ENCODE measurements at places on chromosomes 4 and X.

GRCh38 chrX:39972340-39972739 is 125.4 kb downstream of the BCOR start:
- no peak for DNase-seq

- DNase-seq = no peak
Measured at GRCh38 chrX:149799938-149800337, 18.2 kb downstream of the MAGEA9 start.

DNA sequence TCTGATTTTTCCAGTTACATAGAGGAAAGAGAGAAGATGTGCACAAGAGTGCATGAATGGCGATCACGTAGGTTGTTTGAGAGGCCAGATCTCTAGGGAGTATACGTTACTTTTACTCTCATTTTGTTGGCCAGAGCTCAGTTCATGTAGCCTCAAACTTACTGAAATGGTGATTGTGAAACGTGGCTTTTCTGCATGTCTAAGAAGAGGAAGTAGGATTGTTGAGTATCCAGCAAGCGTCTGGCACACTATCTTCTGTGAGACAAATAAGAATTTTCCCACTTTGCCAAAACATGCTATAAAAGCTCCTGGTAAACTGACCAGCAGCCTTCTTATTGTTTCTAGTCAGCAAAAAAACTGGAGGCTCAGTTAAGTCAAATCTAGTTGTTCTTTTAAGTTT is 264.5 kb upstream of the EMCN start:
- DNase-seq = no peak

GRCh38 chr4:162793004-162793403 is 373.7 kb downstream of the NAF1 start:
- no peak for DNase-seq

DNA sequence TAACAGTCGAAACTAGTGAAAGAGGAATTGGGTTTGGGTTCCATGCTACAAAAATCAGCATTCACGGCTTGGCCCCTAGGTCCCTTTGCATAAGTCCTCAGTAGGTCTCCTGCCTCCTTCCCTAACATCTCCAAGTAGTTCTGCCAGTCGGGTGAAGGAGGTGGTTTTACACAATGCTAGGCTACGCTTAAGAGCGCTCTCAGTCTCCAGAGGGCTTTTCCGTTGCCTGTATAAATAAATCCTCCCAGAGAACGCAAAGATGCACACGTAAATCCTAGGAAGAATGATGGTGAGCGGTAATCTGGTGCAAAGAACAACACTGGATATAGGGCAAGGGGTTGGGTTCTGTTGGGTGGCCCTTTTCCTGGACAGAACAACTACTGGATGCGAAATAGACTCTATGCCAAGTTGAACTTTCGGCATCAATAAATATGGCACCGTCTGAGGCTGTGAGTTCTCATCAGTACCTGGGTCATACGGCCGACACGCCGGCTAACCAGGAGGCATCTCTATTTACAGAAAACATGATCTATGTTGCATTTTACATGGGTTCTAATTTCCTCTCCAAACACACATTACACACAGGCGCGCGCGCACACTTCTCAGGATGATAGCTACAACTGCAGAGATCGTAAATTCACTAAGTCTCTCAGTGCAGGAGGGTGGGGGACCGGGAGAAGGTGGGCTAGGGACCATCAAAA is 1.3 kb downstream of the CAMK2D start:
- DNase-seq = peak; percentile 45

- no peak for DNase-seq
Measured at GRCh38 chr4:154526151-154526550, 24.0 kb downstream of the PLRG1 start.

DNA sequence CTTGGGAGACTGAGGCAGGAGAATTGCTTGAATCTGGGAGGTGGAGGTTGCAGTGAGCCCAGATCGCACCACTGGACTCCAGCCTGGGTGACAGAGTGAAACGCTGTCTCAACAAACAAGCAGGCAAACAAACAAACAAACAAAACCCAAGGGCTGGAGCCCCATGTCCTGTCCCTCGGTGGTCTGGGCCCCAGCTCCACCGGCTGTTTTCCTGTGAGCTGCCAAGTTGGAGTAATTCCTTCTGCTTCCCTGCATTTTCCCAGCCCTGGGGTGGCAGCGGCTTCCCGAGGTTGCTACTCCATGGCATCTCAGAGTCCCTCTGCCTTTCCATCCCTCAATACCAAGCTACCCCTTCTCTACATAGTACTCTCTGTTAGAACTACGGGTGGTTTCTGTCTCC is 43.2 kb downstream of the RGS12 start:
- DNase-seq = no peak

DNA sequence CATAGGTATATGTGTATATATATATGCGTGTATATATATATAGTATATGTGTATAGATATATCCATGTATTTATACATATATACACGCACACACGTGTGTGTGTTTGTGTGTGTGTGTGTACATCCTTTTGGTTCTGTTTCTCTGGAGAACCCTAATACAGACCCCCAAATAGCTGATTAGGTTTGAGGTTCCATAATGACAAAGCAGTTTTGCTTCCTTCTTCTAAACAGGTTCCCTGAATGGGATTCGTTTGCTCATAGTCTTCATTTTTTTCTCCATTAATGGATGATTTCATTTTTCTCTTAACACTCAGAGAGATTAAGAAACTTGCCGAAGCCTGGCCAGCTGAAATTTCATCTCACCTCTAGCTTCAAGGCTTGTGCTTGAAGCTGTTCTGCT is 234.0 kb upstream of the BCOR start:
- no peak for DNase-seq

GRCh38 chr4:95540227-95540626 is 8.5 kb downstream of the UNC5C start:
- no peak for DNase-seq

- no peak for DNase-seq
Measured at GRCh38 chrX:12657433-12657832, 133.8 kb upstream of the PRPS2 start.

- DNase-seq = no peak
Measured at GRCh38 chrX:1781766-1782165, 166.9 kb downstream of the ASMT start.

DNA sequence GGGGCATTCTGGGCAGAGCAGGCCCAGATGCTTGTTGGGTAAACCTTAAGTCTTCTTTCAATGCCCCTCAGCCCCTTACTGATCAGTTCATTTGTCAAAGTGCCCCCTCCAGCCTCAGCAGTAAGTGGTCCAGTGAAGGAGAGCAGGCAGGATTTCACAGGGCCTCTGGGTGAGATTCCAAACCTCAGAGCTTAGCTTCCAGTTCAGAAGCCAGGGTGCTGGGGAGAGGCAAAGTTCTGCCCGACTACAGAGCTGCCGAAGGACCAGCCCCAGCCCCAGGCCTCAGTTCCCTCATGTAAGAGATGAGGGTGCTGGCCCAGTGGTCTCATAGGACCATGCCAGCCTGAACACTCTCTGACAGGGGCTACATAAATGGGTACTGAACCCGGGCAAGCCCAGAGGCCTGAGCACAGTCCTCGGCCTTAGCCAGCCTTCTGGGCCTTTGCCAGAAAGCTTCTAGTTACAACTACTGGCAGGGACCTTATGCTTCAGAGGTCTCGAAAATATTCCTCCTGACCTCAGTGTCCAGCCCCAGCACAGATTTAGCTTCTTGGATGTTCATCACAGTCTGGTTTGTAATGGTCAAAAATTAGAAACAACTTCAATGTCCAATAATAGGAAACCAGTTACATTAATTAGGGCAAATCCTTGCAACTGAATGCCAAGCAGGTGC is 851 bp upstream of the RIPPLY1 start:
- DNase-seq = no peak

DNA sequence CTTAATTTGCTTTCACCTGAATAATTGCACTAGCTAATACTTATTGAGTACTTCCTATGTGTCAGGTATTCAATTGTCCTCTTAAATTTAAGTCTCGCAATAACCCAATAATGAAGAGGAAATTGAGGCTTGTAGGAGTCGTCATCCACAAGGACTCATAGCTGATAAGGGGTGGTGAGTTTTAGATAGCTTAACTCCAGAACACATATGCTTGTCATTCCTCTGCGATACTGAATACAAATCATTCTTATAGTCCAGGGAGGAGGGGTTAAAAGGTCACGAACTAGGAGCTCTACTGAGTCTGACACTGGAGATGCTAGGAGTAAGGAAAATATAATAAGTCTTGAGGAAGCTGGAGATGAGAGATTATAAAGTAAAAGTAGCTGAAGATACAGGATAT is 1.4 kb upstream of the PACRGL start:
- DNase-seq = no peak

DNA sequence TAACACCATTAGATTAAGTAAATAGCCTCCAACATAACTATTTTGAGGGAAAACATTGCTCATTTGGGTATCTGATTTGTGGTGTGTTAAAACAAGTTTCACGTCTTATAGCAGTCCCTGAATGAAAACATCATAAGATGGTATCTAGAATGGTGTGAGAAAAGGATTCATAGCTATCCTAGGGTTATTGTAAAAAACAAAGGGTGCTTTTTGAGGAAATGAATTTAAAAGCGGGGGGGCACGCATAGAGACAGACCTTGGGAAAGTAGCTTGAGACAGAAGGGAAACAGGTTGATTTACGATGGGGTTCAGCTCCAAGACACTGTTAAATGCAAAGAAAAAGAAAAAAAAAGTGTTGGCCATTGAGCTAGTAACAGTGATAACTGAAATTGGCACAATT is 768 bp upstream of the CXCL10 start:
- DNase-seq = no peak

GRCh38 chr4:75845992-75846391 is 56.3 kb downstream of the PPEF2 start:
- no peak for DNase-seq

- DNase-seq = no peak
Measured at GRCh38 chr4:32454482-32454881, 1734.3 kb downstream of the PCDH7 start.

GRCh38 chr4:79050541-79050880 is 111.3 kb upstream of the PAQR3 start:
- no peak for DNase-seq

DNA sequence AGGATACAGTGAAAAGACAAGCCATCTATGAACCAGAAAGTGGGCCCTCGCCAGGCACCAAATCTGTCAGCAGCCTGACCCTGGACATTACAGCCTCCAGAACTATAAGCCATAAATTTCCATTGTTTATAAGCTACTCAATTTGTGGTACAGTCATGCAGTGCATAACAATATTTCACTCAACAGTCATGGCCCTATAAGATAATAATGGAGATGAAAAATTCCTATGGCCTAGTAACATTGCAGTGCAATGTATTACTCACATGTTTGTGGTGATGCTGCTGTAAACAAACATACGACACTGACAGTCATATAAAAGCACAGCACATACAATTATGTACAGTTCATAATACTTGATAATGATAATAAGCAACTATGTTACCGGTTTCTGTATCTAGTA is 17.1 kb upstream of the TLR1 start:
- no peak for DNase-seq

- DNase-seq = no peak
Measured at GRCh38 chr4:123893011-123893981, 496.7 kb downstream of the SPRY1 start.

DNA sequence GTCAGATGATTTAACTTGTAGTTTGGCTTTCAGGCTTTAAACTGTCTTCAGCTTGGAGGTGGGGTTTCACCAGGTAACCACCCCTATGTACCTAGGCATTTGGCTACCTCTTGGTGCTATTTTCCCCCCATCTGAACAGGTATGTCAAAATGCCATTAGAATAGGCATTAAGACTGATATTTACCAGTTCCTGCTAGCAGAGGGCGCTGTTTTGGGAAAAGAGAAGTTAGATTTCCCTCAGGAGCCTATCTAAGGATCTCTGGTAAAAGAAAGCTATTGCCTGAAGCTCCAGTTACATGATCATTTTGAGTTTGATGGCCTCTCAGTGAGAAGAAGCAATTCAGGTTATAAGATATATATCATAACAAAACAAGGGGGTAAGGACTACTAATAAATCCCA is 879.1 kb downstream of the SH3BGRL start:
- DNase-seq = no peak

DNA sequence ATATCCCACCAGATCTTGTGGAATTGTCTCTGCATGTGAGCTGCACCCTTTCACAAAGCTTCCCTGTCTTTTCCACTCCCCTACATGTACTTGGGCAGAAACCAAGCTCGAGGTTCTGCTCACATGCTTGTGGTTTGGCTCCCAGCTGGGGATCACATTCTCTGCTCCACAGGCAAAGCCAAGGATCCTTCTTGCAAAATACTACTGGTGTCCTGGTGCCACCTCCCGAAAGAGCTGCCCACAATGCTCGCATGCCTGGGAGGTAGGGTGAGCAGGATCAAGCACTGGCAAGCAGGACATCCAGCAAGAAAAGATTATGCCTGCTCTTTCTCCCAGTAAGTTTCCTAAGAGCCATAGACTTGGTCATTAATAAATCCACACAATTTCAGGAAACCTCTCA is 45.1 kb upstream of the PPARGC1A start:
- DNase-seq = no peak

GRCh38 chrX:155259752-155260151 is 4.5 kb downstream of the RAB39B start:
- no peak for DNase-seq

DNA sequence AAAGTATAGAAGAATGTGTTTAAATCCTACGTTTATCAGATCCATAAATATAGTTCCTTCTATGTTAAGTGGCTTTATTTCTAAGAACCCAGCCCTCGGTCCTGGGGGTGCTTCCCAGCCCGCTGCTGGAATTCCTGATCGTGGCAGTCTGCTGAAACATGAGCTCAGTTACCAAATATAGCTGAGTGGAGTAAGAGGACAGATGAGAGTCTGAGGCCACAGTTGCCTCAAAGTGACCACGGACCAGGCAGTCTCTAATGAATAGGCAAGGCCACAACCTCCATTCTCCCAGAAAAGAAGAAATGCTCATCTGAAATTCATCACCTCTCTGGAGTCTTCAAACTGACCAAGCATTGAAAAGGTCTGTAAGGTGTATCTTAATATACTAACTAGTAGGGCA is at the start of gene PALLD:
TSS of gene PALLD (plus strand) at position 219 of the 400 bp plus-strand sequence.
- no peak for DNase-seq

Measured in stimulated activated CD4-positive, alpha-beta T cell treated with anti-CD3 and anti-CD28 coated beads, Interleukin-15, amount 100 ng/mL, for 24 hours (primary cell).